SK-N-SH (cell line): ENCODE measurements at places on chromosomes 3 and 15. TPM values are rescaled to one million over a fixed set of nuclear protein-coding genes. Genes with fewer than 3 reads are reported as not detected.

The BMF gene
- 0.72 and 1.0 TPM in 2 replicates for polyA plus RNA-seq

The AP3B2 gene
- polyA plus RNA-seq: 0.77 and 1.8 TPM in 2 replicates

The KLHL40 gene
- not detected in 2 replicates for polyA plus RNA-seq

The ALDH1A3 gene
- polyA plus RNA-seq: 3.1 and 4.4 TPM in 2 replicates

The SERPINI2 gene
- polyA plus RNA-seq: not detected in 2 replicates

DNA sequence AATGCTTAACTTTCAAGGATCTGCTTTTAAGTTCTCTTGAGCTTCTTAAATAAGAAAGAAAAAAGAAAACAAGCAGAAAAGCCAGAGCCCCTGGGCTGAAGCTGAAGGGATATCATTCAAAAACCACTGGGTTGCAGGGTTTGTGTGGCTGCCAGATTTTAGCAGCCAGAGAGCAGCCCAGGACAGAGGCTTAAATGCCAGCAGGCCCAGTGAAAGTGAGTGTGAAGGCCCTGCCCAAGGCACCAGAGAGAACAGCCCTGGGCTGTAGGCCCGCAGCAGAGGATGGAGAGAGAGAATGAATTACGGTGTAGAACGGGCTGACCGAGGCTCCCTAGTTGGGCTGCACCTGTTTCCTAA, 106.3 kb upstream of the BOC start:
- no peak for DNase-seq

DNA sequence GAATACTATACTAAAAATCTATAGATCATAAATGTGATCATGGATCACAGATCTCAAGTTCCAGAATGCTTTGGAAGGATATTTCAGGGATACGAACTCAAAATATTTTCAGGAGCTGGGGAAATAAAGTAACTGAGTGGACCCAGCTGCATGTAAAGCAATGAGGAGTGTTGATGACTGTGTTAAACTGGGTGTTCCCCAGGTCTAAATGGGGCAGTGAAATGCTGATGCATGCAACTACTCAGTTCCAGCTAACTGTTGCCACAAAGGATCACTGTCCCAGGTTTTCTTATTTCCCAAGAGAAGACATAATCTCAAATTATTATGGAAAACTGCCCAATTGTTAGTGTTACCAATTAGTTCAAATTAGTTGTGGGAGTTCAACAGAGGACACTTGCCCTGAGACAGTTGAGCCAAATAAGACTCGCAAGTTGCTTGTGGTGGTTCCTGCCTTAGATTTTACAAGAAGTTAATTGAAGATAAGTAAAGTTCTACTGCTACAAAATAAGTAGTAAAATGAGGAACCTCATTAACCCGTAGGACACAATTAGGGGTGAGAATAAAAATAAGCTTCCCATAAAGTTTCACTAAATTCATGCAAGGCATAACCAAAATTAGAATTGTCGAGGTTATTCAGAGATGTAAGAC, 66.3 kb upstream of the IL12A start:
- DNase-seq: no peak

DNA sequence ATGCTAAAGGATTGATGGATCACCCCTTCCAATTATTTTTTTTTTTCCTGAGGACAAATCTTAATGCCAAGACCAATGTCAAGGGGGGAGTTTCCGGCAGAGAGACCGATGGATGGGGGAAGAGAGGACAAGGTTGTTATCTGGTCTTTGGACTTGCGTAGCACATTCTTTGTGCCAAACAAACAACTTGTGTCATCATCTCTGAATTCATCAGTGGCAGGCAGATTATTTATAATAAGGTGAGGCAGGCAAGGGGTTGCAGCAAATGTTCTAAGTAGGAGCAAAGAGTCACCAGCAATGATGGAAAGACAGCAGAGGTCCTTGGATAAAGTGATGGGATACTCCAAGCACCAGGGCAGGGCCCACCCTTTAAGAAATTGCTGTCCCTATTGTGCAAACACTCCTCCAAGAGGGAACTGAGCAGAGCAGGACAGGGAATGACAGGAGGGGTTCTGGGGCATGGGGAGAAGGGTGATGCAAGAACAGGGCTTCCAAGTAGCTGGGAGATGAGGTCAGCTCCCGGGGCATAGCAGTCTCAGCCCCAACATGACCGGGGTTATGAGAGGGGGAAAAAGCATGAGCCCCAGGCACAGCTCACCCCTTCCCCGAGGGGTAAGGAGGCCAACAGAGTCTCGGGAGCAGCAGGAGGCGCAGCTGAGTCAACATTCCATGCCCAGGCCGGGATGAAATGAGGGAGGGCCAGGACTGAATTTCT, 57.4 kb downstream of the ANXA2 start:
- DNase-seq: no peak

DNA sequence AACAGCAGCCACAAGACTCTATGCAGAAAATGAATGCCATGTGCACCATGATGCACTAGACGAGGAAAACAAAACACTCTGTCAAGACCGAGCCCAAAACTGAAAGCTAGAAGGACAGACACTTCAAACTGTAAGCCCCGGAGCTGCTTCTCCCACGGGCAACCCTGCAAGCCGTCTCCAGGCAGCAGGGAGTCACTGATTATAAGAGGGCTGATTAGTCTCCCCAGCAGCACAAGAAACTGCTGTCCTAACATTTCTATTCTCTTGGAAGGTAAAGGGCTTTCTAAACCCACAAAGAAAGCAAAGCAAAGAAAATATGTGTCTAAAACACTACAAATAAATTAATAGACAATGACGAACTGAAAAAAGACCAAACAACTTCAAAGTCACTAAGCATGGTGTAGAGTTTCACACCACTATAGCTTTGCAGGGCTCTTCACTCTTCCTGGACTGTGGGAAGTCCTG, 15.5 kb downstream of the TBC1D2B start:
- no peak for DNase-seq

DNA sequence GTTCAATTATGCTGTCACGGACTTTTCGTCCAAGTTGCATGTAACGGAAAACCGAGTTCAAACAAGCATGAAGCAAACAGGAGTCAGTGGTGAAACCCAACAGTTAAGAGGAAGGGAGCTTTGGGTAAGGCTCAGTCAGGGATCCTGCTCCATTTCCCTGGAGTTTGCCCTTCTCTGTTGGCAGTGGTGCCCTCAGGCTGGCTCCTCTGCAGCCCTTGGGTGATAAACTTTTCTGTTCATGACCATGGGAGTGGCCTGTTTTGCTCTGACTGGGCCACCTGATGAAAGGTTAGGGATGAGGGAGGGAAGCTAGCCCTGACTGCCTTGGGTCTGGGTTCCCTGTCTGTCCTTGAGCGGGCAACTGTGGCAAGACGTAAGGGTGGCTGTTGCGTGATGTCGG, 16.1 kb downstream of the CHAC1 start:
- no peak for DNase-seq

GRCh38 chr15:90531147-90531546, 1.4 kb downstream of the CRTC3 start:
- DNase-seq: peak; percentile 56

DNA sequence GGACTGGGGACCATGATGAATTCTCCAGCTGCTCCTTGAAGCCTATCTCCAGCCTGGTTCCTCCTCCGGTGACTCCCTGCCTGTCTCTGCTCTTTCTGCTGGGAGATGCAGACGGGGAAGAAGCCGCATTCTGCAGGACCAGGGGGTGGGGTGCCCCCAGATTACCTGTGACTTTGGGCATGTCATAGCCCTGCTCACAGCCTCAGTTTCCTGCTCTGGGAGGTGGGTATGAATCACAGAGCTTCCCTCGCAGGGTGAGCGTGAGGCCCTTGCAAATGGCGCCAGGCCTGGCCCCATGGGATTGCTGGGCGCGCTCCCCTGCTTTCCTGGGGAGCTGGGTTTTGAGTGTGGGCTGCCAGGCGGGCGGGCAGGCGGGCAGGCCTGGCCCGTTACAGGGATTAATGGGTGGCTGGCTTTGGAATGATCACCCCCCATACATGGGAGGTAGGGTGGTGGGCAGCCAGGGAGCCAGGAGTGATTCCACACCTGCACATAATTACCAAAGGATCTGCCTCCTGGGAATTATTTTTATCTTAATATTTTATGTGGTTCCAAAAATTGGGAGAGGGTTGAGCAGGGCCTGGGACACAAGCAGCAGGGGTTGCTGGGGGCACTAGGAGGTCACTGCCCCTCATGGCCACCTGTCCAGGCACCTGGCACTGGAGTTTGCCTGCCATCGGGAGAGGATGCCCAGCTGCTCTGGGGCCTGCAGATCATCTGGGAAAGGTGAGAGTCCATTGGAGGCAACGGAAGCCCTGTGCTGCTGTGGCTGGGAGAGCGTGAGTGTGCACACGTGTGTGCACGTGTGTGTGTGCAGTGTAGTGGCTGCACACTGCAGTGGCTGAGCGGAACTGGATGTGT, 106.8 kb downstream of the WNT7A start:
- DNase-seq: no peak

- DNase-seq: no peak
Measured at GRCh38 chr3:175453361-175453760, 594.2 kb downstream of the NAALADL2 start.

GRCh38 chr3:71710906-71711494, 14.2 kb downstream of the EIF4E3 start:
- DNase-seq: peak; percentile 72

DNA sequence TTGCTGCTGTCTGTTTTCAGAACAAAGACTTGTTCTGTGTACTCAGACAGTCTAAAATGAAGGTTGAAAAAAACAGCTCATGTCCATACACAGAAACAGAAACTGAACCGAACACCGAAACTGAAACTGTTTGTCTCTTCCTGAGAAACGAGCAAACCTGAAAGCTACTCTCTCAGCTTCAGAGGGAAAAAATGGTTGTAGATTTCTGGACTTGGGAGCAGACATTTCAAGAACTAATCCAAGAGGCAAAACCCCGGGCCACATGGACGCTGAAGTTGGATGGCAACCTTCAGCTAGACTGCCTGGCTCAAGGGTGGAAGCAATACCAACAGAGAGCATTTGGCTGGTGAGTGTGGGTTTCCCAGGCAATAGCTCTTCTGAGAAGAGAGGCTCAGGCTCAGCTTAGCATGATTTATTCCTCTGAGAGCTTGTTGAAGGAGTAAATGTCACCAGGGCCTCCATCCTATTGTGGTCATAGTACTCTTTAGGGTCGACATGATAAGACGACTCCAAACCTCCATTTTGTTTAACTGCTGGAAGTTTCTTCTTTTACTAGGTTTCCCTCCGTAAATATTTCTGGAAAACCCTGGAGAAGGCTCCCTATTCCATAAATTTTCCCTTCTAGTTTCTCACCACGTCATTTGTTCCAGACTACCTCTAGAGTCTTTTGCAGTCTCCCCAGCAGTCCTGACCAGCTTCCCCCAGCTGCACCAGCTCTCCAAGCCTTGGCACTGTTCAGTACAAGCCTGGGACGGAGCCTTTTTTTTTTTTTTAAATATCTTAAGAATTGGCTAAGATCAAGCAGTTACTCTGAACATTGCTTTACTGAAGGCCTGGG, at the start of gene RTP4:
Gene RTP4 (plus strand): TSS at position 135 of the 838 bp plus-strand sequence. CDS start 57 bp downstream, at position 192.
- DNase-seq: no peak

DNA sequence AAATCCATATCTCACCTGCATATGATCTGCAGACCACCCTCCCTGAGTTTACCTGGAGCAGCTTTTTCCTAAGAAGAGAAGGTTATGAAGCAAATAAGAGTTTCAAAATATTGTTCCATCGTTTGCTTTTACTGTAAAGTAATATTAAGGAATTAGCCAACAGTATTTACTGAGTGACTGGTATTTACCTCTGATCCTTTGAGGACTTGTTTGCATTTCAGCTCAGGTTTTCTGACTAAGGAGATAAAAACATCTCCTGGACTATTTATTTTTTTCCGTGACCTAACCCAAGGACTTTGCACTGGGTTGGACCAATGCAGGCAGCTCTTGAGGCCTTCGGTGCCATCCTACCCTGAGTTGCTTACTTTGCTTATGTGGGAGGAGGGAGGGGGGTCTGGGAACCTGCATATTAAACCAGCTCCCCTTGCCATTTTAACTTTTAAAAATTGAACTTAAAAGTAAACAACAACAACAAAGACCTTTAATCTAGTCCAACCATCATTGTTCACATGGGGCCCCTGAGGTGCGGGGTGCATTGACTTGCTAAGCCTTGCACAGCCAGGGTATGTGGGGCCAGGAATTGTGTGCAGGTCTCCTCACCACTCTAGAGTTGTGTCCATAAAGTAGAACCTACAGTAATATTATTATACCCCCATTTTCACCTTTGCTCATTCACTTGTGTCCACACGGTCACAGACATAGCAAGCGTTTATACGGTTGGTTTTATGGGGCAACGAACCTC, 39.3 kb downstream of the TRAK1 start:
- DNase-seq: no peak

DNA sequence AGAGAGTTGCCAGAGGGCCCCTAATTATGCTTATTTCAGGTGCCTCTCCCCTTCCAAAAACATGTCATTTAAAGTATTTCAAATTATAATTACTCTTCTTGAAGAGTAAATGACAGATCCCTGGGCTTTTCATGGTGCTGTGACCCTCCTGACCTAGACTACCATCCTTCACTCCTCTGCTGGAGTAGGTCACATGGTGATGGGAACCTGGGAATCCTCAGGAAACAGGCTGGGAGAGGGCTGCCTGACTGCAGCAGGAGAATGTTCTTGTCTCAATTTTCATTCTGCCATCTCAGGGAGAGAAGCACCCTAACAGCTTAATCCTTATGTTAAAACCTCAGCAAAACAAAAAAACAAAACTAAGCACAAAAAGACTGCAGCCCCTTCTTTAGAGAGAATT, 24.6 kb downstream of the PGBD4 start:
- no peak for DNase-seq

DNA sequence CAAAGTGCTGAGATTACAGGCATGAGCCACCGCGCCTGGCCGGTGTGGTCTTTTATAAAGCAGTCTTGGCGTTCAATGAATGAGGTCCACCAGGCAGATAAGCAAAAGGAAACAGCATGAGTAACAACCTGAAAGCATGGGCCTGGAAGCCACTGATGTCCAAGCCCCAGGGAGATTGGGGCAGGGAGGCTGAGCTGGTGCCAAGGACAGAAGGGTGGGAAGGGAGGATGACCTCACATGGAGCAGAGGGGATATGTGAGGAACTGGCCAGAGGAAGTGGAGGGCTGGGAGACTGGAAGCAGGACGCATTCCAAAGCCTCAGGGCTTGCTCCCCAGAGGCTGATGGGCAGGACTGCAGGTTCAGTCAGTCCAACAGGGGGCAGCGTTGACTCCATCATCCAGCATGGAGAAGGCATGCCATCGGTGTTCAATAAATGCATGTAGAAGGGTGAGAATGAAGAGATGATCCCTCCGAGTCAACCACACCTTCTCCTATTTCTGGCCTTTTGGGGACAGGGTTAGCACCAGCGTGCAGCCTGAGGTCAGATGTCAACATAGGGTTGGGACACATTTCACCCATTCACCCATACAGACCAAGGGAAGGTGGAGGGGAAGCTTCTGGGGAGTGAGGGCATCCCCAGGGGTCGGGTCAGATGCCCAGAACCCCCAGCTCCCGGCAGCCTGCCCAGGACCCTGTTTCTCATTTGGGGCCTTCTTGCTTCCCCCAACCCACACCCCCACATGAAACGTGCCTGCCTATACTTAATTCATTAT, 14.8 kb downstream of the MYL3 start:
- no peak for DNase-seq
